ENCODE measurements at places on chromosomes 3 and 15.

- no peak for DNase-seq
These were observed 46.5 kb downstream of the EPHA6 start for GRCh38 chr3:96860882-96861281.

- DNase-seq = no peak
These were observed 24.3 kb downstream of the CLDN11 start for GRCh38 chr3:170442947-170443346.

DNA sequence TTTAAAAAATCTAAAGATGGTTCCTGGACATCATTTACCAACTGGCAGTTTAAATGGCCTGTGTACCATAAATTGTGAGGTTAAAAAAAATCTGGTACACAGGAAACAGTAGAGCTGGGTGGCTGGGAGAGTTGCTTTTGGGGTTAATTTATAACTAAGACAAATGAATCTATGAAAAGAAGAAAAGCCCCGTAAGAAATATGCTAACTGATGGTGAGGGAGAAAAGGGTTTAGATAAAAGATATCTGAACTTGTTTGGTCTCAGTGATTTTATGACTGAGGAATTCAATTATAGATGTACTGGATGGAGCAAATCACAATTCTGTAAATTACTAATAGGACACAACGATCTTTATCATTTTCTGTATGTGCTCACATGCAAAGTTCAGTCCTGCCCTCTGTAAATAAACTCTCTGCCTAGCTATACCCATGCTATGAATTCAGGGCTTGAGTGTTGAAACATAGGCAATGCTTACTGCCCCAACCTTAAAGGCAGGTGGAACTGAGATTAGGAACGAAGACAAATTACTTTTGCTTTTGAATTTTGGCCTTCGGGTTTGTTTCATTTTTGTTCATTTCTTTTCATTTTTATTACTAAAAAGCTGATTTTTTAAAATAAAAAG, 28.0 kb downstream of the PPARG start:
- no peak for DNase-seq

DNA sequence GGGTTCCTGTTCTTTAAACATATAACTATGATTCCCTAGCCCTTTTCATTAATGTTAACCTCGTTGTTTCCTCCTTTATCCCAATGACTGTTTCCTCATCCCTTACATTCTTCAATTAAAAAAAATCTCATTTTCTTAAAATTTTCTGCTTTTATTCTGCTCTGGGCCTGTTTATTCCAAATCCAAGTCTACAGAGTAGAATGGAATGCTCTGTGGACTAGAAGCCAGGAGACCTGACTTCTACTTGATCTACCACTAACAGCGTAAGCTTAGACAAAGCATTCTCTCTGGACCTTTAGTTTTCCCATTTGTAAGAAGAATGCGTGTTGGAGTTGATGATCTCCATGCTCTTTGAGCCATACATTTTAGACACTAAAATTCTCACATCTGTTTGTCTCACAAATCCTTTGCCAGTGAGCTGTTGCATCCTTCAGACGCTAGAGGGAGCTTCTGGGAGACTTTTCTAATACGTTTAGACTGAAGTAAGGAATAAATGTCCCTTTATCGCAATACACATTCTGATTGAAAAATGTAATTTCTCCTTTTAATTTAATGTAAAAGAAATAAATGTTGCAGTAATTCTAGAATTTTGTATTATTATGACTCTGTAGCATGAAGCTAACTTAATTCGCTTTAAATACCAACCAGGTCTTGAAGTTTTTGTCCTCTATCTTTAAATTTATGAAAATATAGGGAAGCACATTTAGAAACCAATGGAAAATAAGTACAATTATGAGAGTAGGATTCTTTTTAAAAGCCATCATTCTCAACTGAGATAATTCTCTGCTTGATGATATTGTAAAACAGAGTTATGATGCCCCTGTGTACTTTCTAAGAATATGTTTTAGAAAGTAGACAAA, 21.7 kb upstream of the GMNC start:
- DNase-seq = peak; percentile 78

DNA sequence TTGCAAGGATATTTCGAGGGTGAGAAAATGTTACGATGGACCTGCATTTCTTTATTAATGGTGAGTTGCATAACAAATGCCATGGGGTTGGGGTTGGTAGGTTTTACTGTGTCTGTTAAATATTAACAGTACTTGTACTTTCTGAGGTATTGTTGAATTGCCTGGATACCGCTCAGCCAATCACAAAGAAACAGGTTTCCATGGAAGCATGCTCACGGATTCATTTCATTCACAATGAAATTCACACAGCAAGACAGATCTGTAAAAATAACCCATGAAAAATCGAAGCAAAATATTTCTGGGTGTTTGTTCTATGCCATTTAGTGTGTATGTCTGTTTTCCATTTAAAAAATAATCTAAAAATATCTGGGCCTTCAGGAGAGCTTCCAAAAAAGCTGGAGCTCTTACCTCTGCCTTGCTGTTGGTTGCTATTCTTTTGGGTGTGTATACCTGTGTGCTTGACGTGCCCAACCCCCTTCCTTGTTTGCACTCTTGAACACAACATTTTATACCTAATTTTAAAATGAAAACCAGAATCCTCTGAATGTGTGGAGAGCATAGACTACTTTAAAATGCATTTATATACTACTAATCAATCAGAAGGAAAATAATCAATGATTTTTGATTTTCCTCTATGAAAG, 479.8 kb upstream of the TBL1XR1 start:
- DNase-seq = peak; percentile 72

DNA sequence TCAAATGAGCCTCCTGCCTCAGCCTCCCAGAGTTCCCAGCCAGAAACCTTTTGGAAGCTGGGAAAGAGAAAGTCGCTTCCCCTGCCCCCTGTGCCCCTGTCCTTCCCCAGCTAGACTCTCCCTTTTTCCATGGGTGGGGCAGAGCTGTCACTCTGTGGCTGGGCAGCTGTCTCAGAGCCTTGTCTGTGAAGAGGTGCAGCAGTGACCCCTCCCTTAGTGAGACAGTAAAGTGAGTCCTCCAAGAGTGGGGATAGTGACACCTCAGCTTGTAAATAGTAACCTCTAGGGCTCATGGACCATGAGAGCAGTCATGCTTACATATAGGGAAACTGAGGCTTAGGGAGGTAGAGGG, 76.3 kb downstream of the SMAD6 start:
- no peak for DNase-seq
